ENCODE measurements at places on chromosomes 11 and 22.

- DNase-seq, result no peak
Measured at GRCh38 chr22:31178859-31179258, 18.9 kb downstream of the RNF185 start.

- DNase-seq, result no peak
Measured at GRCh38 chr22:42268852-42269410, 1.5 kb downstream of the TCF20 start.

DNA sequence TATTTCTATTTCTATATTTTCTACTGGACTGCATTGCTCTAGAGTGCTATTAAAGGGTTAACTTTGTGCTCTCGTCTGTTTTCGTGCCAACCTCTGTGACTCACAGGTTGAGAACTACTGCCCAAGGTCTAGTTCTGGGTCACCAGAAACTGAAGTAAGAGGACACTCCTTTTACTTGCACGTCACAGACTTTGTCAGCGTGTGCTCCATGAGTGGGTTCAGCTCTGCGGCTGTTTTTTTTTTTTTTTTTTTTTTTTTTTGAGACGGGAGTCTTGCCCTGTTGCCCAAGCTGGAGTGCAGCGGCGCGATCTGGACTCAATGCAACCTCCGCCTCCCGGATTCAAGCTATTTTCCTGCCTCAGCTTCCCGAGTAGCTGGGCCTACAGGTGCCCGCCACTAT is 49.8 kb downstream of the CLMP start:
- peak; percentile 83 for DNase-seq

GRCh38 chr22:36113121-36113520 is 47.4 kb downstream of the APOL3 start:
- DNase-seq, result no peak

- no peak for DNase-seq
Measured at GRCh38 chr11:86463120-86463519, 88.4 kb downstream of the CCDC81 start.

DNA sequence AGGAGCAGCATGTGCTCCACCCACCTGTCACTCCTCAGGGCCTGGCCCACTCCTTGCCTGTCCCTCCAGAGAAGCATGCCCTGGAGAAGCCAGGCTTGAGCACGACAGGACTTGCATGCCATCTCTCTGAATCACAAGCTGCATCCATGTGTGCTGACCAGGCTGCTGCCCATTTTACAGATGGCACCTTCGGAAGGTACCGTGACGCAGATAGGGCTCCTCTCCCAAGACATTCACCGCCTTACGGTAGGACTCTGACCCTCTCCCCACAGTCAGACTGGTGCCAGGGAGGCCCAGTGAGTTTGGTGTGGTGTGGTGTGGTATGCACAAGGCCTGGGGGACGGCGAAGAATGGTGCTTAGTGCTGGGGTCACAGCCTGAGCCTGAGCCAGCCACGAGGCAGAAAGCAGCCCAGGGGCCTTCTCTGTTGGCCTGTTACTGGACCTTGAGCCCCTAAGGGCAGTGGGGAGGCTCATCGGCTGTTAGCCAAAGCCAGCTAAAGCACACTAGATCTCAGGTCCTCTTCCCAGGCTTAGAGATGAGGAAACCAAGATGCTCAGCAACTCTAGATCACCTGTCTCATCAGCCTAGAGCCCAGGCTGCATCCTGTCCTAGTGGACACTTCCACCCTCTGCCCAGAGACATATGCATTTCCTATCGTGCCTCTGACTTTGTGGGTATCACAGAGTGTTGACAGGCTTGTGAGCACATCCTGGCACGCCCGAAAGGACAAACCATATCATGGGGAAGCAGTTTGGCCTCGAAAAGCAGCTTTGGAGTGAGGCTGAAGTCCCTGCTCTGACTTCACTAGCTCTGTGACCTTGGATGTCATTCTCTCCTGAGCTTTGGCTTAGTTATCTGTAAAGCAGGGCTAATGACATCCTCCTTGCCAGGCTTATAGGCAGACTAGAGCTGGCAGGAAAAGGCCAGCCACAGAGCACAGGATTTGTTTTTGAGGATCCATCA is 17.8 kb downstream of the CYB5R2 start:
- no peak for DNase-seq

DNA sequence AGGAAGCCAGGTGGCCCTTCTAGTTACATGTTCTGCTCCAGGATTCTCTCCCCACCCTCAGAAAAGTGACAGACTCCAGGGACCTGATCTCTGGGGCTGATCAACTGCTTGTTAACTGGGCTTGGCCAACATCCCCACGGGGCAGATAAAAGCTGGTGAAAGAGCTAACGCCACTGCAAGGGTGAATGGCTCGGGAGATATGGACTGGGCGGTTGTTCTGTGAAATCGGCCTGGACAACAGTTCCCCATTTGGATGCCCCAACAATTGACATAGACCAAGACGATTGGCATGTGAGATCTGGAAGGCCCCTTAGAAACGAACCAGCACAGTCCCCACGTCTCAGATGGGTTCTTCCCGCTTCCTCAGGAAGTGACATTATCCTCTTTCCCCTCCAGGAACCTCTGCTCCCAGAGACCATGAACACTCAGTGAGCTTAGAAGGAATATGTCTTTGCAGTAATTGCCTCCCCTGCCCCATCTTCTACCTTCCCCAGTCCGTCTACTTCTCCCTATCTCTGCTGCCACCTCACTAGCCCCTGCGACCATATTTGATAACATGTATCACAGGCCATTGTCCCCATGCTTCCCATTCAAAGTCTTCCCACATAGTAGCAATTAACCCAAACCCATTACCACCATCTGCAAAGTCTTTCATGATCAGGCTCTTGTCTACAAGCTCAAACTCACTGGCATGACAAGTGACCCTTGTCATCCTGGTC is 5.6 kb upstream of the PRG2 start:
- DNase-seq, result no peak

- no peak for DNase-seq
Measured at GRCh38 chr11:24226606-24227005, 270.2 kb upstream of the LUZP2 start.

- no peak for DNase-seq
Measured at GRCh38 chr22:40694411-40694810, 15.1 kb downstream of the MCHR1 start.

DNA sequence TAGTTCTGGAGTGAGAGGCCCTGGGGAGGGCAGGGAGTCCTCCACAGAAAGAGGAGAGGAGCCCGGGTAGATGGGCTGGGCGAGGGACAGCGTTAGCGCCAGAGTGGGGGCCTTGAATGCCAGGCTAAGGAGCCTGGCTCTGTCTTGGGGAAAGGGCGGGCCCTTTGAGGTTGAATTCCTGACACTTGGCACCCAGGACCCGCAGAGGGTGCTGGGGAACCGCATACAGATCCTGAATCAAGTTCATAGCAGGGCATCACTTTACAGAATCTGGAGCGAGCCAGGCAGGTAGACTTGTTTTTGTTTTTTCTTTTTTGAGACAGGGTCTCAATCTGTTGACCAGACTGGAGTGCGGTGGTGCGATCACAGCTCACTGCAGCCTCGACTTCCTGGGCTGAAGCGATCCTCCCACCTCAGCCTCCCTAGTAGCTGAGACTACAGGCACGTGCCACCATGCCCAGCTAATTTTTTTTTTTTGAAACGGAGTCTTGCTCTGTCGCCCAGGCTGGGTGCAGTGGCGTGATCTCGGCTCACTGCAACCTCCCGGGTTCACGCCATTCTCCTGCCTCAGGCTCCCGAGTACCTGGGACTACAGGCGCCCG is 6.1 kb downstream of the CARNS1 start:
- DNase-seq, result no peak

GRCh38 chr22:44267856-44268255 is 44.9 kb downstream of the SHISAL1 start:
- DNase-seq, result no peak

GRCh38 chr11:15940462-15941205 is 415.7 kb downstream of the SOX6 start:
- no peak for DNase-seq

DNA sequence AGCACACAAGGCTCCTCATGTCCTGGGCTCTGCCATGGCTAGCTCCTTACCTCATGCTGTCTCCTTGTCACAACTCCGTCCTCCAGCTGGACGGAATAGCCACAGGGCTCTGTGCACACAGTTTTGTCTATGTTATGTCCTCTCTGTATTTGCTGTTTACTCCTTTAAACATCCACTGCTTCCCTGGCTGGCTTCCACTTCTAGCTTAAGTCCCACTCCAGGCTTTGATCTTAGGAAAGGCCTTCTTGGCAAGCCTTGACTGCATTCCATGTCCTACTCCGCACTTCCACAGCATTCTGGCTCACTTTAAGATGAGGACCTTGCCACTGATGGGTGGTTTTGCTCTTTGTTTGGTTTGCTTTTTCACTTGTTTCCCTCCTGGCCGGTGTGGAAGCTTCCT is 22.9 kb upstream of the ROBO3 start:
- DNase-seq, result no peak

DNA sequence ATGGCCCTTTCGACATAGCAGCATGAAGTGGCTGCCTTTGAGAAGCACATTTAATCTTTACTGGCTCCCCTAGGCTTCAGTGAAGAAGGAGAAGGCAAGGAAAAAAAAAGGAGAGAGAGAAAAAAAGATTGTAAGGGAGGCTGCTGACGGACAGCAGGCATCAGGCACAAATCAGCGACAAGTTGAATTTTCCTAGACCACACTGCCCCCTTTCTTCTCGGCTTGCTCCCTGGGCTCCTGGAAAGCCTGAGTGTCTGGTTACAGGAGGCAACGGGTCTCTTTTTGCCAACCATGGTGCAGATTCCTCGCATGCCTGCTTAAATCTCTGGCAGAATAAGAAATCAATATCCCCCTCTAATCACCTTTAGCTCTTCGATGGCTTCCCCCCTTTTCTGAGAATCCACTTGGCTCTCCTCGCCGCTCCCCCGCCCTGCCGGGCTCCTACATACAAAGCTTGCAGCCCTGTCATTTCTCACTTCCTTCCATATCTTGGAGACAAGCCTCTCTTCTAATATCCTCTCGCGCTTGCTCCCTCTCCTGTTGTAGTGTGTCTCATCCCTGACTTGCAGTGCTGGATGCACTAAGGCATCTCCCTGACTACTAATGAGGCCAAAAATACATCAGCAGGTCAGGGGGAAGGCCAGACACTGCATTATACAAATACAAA is 14.3 kb downstream of the BLID start:
- no peak for DNase-seq

DNA sequence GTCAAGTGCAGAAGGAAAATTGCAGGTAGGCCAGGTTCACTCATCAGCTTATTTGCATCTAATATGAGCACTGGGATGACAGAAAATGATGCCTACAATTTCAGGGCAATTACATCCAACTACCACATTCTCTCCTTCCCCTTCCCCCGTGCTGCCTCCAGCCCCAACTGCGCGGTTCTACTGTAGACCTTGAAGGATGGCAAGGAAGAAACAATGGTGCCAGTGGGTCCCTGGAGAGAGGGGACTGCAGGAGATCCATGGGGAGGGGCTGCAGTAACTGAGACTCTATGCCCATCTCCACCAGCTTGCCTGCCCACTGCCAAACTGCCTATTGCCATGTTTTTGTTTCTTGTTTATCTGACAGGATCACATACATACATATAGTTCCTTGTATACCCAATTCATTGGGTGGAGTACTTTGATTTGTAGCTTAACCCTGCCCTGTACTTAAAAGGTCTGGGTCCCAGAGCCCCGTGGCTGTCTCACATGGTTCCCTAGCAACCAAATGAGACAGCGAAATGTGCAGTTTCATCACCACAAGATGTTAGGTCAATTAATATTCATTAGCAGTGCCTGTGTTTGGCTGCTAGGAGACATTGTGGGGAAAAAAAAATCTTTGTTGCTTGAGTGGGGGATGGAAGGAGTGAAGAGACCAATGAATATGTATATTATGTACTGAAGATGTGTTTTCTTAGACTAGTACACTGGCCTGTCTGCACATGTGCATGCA is 253.5 kb upstream of the PLET1 start:
- DNase-seq, result no peak
